ENCODE measurements at places on chromosomes 13 and 19.

GRCh38 chr19:16112778-16113177, 1.1 kb downstream of the RAB8A start:
- no peak for DNase-seq

DNA sequence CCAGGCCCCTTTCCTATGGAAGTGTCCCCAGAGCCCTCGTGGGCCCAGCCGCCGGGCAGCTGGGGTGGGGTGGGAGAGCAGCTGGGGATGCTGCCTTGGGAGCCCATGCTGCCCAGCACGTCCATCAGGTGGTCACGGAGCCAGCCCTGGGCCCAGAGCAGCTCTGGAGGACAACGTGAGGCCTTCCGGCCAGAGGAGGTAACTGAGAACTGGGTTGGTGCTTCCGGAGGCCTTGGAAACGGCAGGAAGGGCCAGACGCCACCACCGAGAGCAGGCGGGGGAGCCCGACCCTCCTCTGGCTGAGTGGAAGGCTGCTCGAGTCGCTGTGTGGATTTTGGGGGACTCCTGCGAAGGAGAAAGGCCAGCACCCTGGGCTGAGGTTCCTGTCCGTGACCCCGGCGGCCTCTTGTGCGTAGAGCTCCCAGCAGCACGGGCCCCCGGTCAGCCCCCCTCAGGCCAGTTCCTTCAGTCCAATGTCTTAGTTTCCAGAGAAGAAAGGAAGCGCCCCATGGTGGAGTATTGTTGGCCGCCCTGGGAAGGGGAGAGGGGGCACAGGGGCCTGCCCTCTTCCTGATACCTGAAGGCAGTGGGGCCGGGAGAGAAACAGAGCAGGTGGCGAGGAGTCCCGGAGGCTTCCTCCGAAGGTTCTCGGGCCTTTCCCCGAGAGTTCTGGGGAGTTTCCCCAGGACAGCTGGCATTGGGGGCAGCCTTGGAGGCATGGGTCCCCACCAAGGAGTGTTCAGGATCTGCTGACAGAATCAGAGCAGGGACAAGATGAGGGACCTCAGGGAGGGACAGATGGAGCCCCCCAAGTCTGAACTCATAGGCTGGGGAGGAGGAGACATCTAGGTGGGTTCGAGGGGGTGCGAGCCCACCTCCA, 68.8 kb downstream of the MLLT1 start:
- DNase-seq = no peak

- DNase-seq = no peak
Measured at GRCh38 chr19:34960103-34960805, 3.8 kb downstream of the ZNF792 start.

DNA sequence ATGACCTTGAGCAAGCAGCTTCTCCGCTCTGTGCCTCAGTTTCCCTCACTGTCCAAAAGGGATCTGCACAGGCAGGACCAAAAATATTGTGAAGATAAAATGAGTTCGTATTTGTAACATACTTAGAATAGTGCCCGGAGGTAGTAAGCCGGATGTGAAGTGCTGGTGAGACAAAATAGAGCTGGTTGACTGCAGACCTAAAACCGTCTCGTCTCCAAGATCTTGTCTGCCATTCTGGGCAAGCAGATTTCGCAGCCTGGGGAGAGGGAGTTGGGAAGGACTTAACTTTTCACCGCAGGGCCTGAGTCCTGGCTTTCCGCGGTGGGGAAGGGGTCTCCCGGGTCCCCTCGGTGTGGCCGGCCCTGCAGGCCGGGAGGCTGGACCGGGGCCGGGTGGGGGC, 8.2 kb upstream of the BBC3 start:
- no peak for DNase-seq

GRCh38 chr13:46507981-46508380, 45.0 kb upstream of the LRCH1 start:
- DNase-seq = no peak

GRCh38 chr19:32869369-32869965, at the start of gene SLC7A9:
Gene SLC7A9 (minus strand): TSS chr19:32869767. CDS start chr19:32868534, 1,233 bp downstream.
- DNase-seq = no peak

- no peak for DNase-seq
Measured at GRCh38 chr13:54758795-54759194, 1730.2 kb downstream of the OLFM4 start.

DNA sequence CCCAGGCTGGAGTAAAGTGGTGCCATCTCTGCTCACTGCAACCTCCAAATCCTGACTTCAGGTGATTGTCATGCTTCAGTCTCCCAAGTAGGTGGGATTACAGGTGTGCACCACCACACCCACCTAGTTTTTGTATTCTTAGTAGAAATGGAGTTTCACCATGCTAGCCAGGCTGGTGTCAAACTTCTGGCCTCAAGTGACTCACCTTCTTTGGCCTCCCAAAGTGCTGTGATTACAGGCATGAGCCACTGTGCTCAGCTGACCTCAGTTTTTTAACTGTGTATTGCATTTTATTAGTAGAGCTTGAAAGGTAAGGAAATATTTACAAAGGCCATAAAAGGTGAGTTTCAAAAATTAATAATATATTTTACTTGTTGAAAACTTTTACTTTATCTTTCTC, 2.3 kb downstream of the ZNF726 start:
- DNase-seq = no peak

GRCh38 chr13:75467040-75467728, 14.8 kb downstream of the TBC1D4 start:
- no peak for DNase-seq

- DNase-seq = no peak
Measured at GRCh38 chr19:53915000-53915399, 5.9 kb downstream of the CACNG7 start.

- DNase-seq = peak; percentile 90
Measured at GRCh38 chr19:8571006-8571411, 6.2 kb downstream of the MYO1F start.

GRCh38 chr19:13839130-13839937, 37.6 kb upstream of the NANOS3 start:
- DNase-seq = peak; percentile 99

GRCh38 chr19:15782211-15782610, 5.2 kb upstream of the OR10H5 start:
- no peak for DNase-seq

DNA sequence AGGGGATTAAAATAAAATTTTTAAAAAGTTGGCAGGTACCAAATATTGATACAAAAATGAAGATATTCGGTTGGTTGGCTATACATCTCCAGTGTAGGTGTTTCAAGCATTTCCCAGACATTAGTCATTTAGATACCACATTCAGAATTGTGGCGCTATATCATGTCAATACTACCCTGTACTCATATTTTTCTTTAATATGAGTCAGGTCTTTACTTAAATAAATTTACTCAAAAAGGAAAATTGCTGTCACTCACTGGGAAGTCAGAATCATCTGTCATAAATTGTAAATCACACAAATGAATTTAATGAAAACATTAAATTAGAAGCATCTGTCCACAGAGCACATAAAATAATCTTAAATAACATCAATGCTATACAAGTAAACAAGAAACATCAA, 134.2 kb downstream of the TSHZ3 start:
- no peak for DNase-seq

DNA sequence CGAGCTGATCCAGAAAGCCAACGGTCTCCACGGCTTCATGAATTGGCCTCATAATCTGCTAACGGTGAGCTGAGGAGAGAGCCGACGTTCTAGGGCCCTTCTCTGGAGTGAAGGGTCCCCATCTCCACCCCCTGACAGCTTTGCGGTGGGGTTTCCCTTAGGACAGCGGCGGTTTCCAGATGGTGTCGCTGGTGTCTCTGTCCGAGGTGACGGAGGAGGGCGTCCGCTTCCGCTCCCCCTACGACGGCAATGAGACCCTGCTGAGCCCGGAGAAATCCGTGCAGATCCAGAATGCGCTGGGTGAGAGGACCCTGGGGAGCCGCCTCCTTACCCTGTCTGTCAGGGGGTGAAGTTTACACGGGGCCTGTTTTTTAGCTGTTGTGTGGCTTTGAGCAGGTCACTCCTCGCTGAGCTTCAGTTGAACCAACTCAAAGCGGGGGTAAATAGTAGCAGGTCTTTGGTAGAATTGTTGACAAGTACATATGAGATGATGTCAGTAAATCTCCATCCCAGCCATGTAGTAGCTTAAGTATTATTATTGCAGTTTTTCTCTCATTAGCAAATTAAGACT, 801 bp downstream of the QTRT1 start:
- DNase-seq = no peak

DNA sequence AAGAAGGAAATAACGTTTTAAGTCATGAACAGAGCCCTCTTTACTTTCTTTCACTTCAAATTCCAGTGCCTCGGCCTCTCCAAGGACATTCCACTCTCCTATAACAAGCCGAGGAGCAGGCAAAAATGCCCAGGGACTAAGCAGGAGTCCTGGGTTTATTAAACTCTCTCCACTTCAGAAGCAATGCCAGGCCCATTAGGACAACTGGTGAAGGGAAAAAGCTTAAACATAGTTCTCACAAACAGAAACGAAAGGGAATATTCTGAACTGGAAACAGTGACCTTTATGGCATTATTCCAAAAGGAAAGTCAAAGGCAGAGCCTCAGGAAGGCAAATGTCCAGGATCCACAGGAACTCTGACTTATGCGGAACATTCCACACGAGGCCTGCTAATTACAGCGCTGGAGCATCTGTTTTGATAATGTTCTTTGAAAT, 30.9 kb upstream of the MED4 start:
- DNase-seq = no peak

DNA sequence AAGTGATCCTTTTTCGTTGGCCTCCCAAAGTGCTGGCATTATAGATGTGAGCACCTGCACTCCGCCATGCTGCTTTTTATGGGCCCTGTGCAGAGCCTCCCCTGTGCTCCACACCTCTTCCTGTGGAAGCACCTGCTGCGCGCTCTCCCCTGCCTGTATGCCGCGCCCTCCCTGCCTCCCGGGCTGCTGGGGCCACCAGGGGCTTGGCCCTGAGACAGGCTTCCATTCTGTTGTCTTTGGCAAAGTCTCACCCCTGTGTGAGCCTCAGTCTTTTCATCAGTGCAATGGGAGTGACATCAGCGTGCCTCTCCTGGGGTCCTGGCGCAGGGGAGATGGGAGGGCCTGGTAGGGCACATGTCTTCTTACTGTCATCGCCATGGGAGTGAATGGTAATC, 1.3 kb downstream of the FAM174C start:
- DNase-seq = no peak

- DNase-seq = no peak
Measured at GRCh38 chr19:38389957-38390924, 1.7 kb downstream of the SPRED3 start.

DNA sequence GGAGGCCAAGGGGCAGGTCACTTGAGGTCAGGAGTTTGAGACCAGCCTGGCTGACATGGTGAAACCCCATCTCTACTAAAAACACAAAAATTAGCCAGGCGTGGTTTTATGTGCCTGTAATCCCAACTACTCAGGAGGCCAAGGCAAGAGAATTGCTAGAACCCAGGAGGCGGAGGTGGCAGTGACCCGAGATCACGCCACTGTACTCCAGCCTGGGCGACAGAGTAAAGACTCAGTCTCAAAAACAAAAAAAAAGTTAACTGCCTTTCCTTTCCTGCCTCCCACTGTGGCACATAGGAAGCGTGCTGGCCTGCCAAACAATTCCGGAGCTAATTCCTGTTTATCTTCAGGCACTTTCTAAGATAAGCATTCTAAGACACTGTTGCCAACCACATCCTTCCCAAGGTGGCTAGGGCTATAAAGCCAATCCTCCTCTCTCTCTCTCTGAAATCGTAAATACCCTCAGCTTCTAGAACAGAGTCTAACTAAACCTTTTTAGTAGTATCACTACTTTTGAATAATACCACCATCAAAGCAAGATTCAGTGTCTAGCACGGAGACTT, 21.6 kb downstream of the SLC25A30 start:
- no peak for DNase-seq

DNA sequence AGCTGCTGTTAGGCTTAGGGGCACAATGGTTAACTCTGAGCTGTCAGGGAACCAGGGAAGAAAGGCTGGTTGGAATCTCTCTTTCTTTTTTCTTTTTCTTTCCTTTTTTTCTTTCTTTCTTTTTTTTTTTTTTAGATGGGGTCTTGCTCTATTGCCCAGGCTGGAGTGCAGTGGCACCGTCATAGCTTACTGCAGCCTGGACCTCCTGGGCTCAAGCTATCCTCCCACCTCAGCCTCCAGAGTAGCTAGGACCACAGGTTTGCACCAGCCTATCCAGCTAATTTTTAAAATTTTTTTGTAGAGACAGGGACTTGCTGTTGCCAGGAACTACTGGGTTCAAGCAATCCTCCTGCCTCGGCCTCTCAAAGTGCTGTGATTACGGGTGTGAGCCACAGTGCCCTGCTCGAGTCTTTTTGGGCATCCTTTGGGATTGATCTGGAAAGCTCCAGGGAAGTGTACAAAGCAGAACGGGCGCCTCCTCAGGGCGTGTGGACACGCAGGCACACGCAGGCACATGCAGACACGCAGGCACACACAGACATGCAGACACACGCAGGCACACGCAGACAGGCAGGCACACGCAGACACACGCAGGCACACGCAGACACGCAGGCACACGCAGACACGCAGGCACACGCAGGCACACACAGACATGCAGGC, 99.2 kb downstream of the GADD45B start:
- peak; percentile 7 for DNase-seq

DNA sequence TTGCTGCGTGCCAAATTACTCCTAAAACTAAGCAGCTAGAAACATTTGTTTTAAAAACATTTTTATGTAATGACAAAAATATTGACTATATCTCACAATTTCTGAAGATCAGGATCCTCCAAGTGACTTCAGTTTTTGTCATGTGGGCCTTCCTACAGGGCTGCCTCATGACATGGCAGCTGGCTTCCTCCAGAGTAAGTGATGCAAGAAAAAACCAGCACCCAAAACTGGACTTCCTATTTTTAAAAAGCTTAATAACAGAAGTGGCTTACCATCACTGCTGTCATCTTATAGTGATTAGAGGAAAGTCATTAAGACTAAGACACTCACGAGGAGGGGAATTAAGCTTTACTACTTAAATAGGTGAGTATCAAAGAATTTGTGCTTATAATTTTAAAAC, 681.7 kb downstream of the PCDH17 start:
- DNase-seq = no peak

- DNase-seq = no peak
Measured at GRCh38 chr13:100725472-100725871, 50.9 kb upstream of the TMTC4 start.

DNA sequence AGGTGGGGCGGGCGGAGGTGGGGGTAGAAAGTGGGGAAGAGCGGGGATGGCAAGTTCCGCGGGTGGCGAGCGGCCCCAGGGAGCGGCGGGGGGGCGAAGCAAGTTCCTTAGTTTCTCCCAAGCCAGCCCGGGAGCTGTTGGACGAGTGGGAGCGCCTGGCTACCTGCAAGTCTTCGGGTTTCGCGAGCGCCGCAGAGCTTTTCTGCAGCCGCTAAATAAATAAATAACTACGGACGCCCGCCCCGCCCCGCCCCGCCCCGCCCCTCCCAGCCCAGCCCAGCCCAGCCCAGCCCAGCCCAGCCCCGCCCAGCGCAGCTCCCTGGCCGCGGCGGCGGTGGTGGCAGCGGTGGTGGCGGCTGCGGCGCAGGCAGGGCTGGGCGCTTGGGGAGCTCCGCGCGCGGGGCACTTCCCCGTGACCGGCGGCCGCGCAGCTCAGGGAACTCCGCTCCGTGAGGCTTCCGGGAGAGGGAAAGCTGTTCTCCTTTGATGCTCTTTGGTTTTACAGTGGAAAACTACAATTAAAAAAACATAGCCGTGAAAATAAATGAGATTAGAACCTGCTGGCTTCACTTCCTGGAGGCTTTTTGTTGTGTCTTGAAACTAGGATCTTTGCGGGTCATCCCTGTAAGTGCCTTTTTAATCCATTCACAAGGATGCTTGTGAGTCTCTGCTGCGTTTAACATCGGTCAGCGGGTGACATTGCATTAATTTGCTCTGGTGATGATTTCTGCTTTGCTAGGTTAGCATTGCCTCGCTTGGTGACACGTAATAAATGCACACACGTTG, at the start of gene UBE2L5:
UBE2L5 (plus strand) TSS at position 440 of the 786 bp plus-strand sequence. CDS start 5,498 bp downstream, outside the sequence.
- peak; percentile 91 for DNase-seq

- no peak for DNase-seq
Measured at GRCh38 chr19:50957587-50957986, 4.7 kb upstream of the KLK5 start.

All from cardiac septum (tissue), 1 donor.